ENCODE measurements at places on chromosomes 16 and 17.

DNA sequence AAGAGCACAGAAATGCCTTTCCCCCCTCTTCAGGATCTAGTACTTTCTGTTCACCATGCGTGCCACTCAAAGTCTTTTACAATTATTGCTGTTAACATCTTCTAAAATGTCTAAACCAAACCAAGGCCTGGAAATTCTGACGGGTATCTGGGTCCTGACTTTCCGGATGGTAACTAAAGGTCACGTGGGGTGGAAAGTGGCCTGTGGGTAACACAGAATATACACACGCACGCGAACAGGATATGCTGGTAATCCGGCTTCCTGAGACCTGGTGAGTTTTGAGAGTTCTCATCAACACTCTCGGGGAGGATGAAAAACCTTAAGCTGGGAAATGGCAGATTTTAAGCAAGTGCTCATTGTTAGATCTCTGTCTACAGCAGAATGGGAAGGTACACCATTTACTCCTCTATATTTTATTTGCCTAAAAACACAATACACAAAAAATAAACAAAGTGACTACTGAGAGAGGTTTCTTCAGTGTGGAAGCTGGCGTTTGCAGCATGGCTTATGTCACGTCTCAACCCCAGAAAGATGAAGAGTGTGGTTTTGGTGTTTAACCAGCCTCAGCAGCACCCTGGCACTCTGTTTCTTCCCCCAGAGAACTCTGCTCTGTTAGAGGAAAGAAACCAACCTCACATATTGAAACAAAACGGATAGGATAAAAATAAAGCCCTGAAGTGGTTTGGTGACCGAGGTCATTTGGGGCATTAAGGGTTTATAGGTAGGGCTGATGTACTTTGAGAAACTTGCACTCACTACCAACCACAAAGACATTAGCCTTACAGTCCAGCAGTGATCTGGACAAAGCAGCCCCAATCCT lies 37.3 kb downstream of the SMG6 start:
- DNase-seq = peak; percentile 51

GRCh38 chr16:24986512-24987303 lies 28.5 kb downstream of the ARHGAP17 start:
- DNase-seq = peak; percentile 73

DNA sequence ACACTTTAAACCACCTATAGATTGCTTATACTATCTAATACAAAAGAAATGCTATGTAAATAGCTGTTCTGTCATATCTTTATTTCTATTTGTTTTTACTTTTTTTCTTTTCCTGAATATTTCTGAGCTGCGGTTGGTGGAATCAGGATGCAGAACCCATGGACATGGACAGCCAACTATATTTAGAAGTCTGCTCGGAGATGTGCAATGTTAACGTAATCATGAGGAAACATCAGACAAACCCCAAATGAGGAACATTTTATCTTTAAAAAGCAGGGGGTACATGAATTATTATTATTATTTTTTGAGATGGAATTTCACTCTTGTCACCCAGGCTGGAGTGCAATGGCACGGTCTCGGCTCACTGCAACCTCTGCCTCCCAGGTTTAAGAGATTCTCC lies 31.4 kb upstream of the GHDC start:
- peak; percentile 45 for DNase-seq

DNA sequence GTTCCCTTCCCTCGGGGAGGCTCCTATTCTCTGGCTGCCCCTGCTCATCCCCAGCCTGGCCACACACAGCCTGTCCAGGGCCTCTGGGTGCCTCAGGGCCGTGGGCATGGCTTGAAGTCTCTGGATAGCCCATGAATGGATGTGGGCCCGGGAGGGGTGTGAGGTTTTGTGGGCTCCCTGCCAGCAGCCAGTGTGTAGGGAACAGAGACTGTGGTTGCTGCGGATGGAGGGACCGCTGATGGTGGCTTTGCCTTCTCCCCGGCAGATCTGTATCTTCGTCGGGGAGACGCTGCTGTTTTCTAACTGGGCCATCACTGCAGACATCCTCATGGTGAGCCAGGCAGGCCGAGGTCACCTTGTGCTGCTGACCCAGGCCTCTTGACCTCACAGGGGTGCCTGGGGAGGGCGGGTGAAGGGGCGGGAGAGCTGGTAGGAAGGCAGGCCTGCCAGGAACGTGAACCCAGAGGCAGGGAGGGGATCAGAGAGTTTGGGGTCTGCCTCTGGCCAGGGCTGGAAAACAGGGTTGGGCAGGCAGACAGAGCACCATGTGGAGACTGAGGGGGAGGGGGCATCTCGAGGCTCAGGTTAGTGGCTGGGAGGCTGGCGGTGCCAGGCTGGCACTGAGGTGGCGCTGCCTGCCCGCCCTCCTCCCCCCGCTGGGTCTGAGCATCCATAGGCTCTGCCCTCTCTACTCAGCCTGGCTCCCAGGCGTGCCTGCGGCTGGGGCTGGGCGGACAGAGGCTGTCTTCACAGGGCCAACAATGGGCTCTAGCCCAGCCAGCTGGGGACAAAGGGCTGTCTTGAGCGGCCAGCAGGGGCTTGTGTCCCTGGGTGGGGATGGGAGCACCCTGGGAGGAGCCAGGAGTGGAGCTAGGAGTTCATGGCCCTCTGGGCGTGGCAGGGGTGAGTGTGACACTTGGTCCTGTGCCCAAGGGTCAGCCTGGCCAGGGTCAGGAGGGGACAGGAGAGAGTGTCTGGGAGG lies 21.4 kb downstream of the MYBBP1A start:
- DNase-seq = no peak

- peak; percentile 22 for DNase-seq
Measured at GRCh38 chr17:31339906-31340661, 18.7 kb upstream of the EVI2A start.

GRCh38 chr17:72301887-72302286 lies 181.1 kb downstream of the SOX9 start:
- DNase-seq = no peak

- no peak for DNase-seq
Measured at GRCh38 chr17:74250324-74250995, 23.6 kb upstream of the DNAI2 start.

- DNase-seq = no peak
Measured at GRCh38 chr17:39612291-39612894, 4.7 kb upstream of the NEUROD2 start.

DNA sequence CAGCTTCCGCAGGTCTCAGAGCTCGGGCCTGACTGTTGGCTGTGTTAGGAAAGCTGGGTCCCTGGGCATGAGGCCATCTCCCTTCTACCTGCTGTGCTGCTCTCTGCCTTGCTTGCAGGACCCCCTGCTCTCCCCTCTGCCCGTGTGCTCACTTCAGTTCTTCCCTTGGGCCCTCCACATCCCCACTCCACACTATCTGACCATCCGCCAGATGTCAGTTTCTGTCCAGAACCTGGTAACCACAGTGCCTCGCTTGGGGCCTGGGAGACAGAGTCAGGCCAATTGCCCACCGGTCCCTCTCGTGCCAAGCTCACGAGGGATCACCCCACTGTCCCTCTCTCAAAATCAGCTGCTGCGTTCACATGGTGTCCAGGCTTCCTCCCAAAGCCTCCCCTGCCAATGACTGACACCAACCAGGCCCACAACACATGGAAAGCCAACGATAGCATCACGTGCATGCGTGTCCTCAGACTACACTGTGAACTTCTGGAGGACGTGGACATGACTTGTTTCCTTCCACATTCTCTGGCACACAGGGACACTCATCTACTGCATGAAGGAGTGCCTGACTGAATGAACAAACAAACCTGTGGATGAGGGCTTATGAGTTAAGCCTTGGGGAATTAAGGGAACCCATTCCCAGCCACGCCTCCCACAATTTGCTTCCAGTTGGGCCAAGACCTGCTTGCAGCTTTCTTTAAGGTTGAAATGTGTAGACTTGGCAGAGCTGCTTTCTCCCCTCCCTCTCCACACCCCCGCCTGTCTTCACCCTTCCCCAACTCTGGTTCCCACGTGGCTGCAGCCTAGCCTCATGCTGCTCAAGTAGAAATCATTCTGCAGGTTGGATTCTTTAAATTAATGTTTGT lies 72.5 kb upstream of the ZNF423 start:
- DNase-seq = no peak

DNA sequence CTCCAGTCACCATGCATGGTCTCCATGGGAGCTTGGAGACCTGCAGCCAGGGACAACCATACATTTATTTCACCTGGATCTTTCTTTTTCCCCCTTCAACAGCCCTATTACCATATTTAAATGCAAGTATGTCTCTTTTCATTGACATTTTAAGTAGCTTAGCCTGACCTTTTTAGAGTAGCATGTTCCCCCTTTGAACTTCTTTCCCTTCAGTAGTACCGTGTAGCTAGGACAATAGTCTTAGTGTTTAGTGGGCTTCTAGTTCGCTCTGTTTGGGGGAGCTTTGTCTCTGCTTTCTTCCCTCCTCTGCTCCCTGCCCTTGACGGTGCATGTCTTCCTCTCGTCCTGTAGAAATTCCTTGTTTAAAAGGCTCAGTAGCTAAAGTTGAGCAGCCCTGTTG lies 94.6 kb downstream of the CCDC182 start:
- DNase-seq = no peak

DNA sequence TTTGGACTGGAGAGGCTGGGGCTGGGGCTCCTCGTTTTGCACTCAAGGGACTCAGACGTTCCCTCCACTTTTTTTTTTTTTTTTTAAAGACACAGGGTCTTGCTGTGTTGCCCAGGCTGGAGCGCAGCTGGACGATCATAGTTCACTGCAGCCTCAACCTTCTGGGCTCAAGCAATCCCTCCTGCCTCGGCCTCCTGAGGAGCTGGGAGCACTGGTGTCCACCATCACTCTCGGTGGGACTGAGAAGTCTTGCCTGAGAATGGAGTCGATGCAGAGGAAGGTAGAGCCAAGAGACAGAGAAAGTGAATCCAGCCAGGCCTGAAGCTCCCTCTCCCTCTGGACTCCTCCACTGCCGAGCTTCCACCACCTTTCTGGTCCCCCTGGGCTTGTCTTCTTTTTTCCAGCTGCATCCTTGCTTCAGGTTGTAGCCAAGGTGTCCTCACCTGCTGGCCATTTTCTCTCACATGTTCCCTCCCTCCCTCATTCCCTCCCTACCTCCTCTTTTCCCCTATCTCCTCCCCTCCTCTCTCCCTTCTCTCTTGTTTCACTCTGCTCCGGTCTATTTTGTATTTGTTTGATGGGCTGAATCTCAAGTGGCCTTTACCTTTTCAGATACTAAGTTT lies 233.8 kb downstream of the SNX29 start:
- DNase-seq = no peak

GRCh38 chr17:79098282-79098867 lies 23.8 kb downstream of the ENGASE start:
- no peak for DNase-seq

- no peak for DNase-seq
Measured at GRCh38 chr16:23357761-23358290, 55.7 kb downstream of the SCNN1B start.

GRCh38 chr17:19341641-19342610 lies 20.6 kb downstream of the B9D1 start:
- no peak for DNase-seq

GRCh38 chr16:87308826-87309225 lies 8.4 kb downstream of the C16orf95 start:
- no peak for DNase-seq

DNA sequence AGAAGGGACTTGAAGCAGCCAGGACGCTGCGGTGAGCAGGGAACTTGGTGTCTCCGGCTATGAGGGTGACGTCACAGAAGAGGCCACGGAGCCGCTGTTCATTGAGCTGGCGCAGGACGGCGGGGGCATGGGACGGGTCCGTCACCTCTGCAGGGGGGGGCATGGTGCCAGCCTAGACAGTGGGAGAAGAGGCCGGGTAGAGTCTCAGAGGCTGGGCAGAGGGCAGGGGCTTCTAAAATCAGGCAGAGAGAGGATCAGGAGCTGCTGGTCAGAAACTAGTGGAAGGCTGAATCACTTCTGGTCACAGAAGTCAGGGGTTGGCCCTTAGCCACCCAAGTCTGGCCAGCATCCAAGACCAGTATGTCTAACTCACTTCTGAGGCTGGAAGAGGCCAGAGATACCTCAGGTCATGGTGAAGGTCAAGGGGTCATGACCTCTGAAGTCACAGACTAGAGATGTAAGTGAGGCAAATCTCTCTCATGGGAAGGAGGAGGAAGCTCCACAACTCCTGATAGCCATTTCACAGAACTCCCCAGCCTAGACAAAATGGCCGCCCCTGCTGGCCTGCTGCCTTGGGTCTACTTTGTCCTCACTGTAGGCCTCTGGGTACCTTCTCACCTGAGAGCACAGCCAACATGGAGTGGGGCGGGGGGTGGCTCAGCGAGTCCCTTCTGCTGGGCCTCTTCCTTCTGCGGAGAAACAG lies 12.6 kb downstream of the ZBTB4 start:
- DNase-seq = peak; percentile 74

DNA sequence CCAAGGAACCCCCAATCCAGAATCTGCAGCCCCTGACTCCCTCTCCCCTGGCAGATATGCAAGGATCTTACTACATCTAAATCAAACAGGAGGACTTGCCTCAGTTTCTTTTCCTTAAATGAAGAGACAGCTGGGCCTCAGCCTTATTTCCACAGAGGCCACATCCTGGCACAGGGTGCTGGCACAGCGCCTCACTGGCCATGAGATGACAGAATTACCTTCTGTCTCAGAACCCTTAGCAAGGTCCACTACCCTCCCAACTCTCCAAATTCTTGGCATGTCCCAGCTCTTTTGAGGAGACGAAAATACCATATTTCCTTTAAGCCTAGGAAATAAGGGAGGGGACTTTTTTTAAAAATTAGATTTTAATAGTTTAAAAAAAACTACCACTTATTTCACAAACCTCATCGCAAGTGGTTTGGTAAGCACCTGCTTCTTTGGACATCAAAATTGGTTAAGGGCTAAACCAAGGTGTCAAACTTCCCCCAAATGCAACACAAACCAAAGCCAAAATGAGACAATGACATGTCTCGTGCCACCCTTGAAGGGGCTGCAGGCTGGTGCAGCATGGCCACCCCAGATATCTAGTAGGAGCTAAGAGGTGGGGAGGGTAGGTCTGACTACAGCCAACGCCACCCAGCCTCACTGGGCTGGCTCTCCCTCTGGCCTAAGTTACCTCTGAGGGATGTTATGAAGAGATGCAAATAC lies 25.3 kb downstream of the FAM117A start:
- no peak for DNase-seq

- DNase-seq = no peak
Measured at GRCh38 chr16:19913340-19913645, 28.6 kb upstream of the GPRC5B start.

- DNase-seq = no peak
Measured at GRCh38 chr16:89805136-89805905, 11.1 kb downstream of the FANCA start.

GRCh38 chr17:61789872-61790271 lies 73.5 kb downstream of the BRIP1 start:
- no peak for DNase-seq
